ENCODE measurements at places on chromosomes 13 and 19.

GRCh38 chr13:48977973-48978372 lies 2.3 kb downstream of the FNDC3A start:
- DNase-seq, result no peak

GRCh38 chr13:45196622-45197021 lies 4.2 kb downstream of the KCTD4 start:
- no peak for DNase-seq

DNA sequence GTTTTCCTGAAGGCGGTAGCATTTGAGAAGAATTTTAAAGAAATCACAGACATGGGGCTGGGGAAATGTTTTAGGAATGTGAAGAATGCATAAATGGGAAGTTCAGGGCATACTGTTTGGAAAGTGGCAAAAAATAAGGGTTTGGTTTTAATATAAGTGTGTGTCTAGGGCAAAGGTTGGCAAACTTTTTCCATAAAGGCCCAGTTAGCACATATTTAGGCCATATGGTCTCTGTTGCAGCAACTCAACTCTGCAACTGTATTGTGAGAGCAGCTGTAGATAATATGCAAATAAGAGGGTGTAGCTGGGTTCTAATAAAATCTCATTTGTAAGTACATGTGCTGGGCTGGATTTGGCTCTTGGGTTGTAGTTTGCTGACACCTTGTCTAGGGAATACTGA lies 521.9 kb downstream of the DIAPH3 start:
- no peak for DNase-seq

DNA sequence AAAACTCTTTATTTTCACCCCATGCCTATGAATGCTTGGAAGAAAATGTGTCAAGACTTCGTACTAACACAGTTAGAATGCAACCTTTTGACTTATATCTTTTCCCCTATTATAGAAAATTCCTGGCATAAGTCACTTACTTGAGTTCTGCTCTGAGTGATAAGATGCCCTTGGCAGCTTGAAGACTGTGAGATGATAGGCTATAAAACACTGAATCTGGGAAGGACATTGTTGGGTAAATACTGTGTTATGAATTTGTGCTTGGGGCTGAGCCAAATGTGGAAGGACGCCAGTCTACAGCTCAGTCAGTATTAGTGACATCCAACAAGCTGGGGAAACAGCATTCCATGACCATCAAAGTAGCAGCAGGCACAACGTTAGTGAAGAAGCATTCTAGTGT lies 368.0 kb upstream of the SGCG start:
- no peak for DNase-seq

- DNase-seq, result no peak
Observed at GRCh38 chr13:79237981-79238380, 168.1 kb downstream of the RBM26 start.

- DNase-seq, result no peak
Observed at GRCh38 chr19:47363758-47364531, 14.8 kb downstream of the DHX34 start.

GRCh38 chr13:43391036-43391435 lies 367.6 kb downstream of the DNAJC15 start:
- no peak for DNase-seq

- no peak for DNase-seq
Observed at GRCh38 chr13:93765062-93765461, 538.5 kb downstream of the GPC6 start.

GRCh38 chr19:5102520-5102919 lies 133.6 kb downstream of the KDM4B start:
- no peak for DNase-seq
